ENCODE measurements at places on chromosomes 5 and 9.
A peak's percentile ranks its signal among the peaks of the same experiment; 100 is the strongest.

DNA sequence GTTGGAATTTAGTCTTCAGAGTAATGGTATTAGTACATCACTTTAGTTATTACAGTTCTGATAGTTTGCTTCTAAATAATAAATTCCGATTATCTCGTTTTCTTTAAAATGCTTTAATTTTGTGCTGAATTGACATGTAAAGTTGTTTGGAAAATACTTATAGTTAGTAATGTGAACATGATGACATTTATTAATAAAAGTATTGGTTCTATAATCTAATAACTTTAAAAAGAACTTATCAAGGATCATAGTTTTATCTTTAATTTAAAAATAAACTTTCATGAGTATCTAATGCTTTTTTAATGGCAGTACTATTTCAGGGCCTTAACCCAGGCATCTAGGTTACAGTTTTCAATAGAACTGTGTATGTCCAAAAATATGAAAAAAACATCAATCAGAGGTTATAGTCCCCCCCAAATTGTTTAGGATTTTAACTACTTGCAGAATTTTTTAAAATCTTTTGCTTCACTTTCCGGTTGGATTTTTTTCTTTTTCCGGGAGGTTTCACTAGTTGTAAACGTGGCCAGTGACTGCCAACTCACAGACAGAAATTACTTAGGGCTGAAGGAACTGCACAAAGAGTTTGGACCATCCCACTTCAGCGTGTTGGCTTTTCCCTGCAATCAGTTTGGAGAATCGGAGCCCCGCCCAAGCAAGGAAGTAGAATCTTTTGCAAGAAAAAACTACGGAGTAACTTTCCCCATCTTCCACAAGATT is 680 bp downstream of the GPX8 start:
- DNase-seq = no peak

DNA sequence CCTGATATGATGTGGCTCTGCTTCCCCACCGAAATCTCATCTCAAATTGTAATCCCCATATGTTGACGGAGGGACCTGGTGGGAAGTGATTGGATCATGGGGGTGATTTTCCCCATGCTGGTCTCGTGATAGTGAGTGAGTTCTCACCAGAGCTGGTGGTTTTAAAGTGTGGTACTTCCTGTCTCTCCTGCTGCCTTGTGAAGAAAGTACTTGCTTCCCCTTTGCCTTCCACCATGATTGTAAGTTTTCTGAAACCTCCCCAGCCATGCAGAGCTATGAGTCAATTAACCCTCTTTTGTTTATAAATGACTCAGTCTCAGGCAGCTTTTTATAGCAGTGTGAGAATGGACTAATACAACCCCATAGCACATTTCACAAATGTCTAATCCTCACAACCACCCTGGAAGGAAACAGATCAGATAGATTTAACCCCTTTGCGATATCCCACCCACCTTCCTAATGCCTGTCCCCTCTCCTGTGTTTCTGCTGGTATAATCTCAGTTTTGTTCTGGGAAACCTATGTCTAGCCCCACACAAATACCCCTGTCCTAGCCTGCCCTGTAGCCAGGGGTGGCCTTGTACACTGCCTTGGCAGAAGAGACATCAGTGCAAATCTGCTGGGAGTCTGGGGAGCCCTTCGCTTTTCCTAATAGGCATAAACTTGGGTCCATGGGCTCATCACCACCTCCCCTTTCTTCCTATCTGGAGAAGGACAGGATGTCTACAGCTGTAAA is 157.0 kb upstream of the RAI14 start:
- DNase-seq = no peak

DNA sequence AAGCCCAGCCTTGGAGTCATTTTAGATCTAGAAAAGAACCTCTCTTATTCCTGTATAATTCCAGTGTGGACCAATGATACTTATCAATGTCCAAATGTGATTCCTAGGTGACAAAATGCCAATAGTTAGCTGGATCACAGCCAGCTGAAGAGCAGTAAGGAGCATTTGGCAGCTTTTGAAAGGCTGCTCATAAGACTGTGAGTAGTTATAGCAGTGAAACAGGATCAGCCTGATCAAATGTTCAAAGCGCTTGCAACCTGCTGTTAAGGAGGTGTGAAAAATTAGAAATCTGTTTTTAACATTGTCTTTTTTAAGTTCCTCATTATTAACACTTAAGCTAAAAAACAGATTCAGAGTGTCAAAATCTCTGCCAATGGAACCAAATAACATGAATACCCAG is 85.1 kb downstream of the SSBP2 start:
- DNase-seq = no peak

DNA sequence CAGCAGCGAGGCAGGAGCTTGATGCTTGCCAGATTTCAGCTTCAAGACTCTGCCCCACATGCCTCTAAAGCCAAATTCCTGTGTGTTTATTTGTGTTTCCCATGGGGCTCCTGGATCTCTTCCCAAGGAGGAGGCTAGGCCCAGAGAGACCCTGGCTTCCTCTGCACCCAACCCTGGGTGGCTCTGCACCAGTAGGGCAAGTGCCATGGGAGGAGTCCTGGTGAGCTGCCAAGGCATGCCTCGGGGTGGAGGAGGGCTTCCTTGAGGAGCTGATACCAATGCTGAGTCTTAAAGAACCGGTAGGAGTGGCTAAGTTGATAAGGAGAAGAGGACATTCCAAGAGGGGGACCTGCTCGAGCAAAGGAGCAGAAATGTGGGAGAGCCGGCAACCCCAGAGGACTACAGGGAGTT is 6.8 kb upstream of the TIFAB start:
- no peak for DNase-seq

DNA sequence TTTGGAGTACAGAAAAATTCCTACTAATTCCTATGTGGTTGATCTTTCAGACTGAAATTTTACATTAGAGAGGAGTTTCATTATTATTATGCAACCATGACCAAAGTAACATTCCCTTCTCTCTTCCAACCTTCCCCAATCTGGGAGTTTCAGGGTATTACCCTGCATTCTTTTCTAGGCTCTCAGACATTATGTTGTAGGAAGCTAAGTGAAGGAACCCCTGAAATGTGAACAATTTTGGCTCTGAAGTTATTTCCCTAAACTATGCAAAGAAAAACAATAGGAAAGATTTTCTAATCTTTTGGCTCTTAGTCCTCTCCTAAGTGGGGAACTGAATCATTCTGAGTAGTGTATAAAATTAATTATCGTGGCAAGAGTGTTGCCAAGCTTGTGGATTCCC is 63.3 kb upstream of the ZFAND5 start:
- no peak for DNase-seq

GRCh38 chr9:137411645-137412380 is 11.1 kb downstream of the EXD3 start:
- no peak for DNase-seq

- no peak for DNase-seq
Measured at GRCh38 chr9:105694848-105695581, 674 bp downstream of the TMEM38B start.

DNA sequence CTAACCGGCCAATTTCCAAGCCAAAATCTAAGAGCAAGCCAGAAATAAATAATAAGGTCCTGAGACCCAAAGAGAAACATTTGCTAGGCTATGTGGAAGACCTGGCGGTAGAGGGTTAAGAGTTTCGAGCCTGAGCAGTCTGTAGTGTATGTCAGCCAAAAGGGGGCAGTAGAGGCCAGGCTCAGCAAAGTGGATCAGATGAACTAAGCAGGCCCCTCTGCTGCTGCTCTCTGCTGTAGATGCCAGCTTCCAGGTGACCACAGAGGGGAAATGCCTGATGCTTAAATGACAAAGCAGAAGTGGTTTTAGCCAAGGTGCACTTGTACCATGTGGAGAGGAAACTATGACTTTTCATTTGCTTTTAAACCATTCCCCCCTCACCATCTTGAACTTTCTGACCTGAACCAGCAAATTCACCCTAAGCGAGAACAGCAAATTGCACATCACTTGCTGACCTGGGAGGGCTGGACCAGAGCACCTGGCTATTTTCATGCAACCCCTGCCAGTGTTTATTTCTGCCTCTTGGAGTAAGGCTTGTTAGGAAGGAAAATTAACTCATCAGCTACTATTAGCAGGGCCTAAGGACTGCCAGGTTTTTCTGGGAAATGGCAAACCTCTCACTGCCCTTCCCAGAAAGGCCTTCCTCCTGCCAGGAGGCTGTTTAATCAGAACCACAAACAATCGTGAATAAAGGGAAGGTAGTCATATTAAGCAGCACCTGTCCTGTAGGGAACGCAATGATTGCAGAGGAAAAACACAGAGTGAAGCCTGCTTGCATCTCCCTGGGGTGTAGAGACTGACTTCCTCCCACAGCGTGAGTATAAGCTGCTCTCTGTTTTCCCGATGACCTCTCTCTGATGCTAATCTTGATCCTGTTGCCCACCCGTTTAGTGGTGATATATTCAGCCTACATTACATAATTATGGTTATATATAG is 818.2 kb downstream of the TLR4 start:
- DNase-seq = no peak

DNA sequence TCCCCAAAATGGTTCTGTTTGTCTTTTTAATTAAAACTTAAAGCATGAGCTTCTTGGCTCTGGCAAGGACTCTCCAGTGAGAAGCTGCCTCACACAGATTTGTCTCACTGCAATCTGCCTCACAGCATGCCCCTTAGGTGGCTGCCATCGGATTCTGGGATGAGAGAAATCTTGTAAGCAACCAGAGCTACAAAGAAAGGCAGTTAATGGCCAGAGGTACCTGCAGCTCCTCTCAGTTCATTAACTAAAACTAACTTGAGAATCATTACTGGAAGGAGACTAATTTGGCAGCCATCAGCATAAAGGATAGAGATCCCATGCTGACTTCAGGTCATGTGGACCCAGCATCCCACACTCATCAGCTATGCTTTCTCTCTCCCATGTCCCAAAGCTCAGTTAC is 220.6 kb upstream of the DMAC1 start:
- no peak for DNase-seq

- no peak for DNase-seq
Measured at GRCh38 chr9:75086541-75087288, 1.2 kb downstream of the NMRK1 start.

DNA sequence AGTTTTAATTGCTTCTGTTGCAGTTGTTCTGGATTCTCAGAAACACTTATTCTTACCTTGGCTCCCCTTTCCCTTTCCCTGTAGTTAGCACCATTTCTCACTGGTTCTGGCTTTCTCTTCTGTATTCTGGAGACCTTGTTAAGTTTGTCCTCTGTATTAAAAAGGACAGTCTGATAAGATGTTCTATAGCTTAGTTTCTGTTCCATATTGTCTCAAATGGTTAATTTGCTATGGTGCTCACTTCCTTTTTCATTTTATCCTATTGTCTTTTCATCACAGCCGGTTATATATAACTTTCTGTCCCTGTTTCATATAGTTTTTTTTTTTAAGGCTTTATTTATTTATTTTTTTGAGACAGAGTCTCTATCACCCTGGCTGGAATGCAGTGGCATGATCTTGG is 41.4 kb upstream of the KIAA1958 start:
- DNase-seq = no peak

- DNase-seq = no peak
Measured at GRCh38 chr5:140312067-140312790, 9.3 kb upstream of the PFDN1 start.

GRCh38 chr5:128736553-128736952 is 198.5 kb upstream of the FBN2 start:
- no peak for DNase-seq

- DNase-seq = peak; percentile 35
Measured at GRCh38 chr9:95032580-95033341, 284.7 kb downstream of the FANCC start.

DNA sequence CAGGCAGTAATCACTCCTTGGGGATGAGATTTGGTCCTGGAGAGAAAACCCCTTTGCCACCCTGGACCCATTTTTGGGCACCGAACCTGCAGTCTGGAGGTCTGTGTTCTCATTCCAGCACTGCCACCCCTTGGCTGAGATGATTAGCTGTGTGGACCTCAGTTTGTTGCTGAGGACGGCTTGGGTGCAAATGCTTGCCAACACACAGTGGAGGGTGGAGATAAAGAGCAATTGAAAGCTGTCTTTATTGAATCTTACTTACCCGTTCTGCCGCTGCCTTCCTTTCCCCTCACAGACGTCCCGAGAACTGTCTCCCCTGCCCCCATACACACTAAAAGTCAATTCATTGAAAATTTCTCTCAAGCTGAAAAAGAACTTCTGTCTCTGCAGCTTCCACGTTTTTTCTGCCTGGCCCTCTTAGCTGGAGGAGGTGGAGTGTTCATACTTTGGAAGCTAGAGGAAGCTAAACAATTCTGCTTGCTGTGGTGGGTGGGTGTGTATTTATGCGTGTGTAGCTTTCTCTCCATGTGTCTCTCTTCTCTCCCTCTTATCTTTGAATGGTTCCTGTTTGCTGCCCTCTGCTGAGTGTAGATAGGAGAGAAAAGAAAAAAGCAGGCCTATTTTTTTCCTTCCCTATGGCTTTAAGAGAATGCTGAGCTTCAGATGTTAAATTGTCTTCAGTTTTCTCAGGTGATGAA is 6.6 kb downstream of the GALNT10 start:
- DNase-seq = no peak

GRCh38 chr9:71819115-71819739 is 50.9 kb upstream of the CEMIP2 start:
- DNase-seq = no peak

GRCh38 chr9:91426123-91426745 is 2.6 kb upstream of the NFIL3 start:
- DNase-seq = no peak

- no peak for DNase-seq
Measured at GRCh38 chr9:99134893-99135341, 30.0 kb downstream of the TGFBR1 start.

DNA sequence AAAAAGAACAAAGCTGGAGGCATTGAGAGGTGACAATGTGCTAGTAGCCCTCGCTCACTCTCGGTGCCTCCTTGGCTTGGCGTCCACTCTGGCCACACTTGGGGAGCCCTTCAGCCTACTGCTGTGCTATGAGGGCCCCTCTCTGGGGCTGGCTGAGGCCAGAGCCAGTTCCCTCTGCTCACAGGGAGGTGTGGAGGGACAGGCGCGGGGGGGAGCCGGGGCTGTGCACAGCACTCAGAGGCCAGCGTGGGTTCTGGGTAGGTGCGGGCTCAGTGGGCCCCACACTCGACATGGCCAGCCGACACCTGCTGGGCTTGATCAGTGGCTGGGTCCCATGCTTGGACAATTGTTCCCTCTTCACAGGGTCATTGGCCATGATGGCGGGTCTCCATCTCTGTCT is 202.5 kb upstream of the GRAMD2B start:
- DNase-seq = no peak

GRCh38 chr5:158538506-158539074 is 561.1 kb downstream of the EBF1 start:
- DNase-seq = no peak

GRCh38 chr5:111582451-111582850 is 70.1 kb upstream of the STARD4 start:
- DNase-seq = no peak

DNA sequence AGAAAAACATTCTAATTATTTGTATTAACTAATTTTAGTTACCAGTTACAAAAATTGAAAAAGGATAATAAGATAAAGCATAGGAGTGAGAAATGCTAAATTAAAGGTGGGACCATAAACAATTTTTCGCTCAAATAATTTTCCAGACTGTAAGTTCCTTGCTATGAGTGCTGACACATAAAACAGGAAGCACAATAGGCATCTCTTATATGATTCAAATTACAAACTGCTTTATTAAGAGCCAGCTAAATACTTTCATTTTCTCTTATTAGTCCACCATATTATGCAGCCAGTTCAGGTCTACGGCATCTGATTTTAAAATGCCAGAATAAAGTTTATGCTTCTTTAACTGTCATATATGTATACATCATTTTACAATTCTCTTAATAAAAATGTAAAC is 4.4 kb downstream of the RC3H2 start:
- DNase-seq = no peak
